ENCODE measurements at places on chromosomes 13 and 19.

GRCh38 chr19:43353606-43354304, at the start of gene CD177:
CD177 (plus strand) TSS chr19:43353686; CDS start chr19:43353715, 29 bp downstream.
- DNase-seq: no peak

DNA sequence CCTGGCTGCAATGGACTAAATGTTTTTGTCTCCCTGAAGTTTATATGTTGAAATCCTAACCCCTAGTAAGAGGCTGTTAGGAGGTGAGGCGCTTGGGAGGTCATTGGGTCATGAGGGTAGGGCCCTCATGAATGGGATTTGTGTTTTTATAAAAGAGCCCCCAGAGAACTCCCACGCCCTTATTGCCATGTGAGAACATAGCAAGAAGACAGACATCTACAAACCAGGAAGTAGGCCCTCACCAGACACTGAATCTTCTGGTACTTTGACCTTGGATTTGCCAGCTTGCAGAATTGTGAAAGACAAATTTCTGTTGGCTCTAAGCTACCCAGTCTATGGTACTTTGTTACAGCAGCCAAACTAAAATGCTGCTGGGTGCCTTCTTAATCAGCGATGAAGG, 96.1 kb upstream of the SPATA13 start:
- DNase-seq: no peak

DNA sequence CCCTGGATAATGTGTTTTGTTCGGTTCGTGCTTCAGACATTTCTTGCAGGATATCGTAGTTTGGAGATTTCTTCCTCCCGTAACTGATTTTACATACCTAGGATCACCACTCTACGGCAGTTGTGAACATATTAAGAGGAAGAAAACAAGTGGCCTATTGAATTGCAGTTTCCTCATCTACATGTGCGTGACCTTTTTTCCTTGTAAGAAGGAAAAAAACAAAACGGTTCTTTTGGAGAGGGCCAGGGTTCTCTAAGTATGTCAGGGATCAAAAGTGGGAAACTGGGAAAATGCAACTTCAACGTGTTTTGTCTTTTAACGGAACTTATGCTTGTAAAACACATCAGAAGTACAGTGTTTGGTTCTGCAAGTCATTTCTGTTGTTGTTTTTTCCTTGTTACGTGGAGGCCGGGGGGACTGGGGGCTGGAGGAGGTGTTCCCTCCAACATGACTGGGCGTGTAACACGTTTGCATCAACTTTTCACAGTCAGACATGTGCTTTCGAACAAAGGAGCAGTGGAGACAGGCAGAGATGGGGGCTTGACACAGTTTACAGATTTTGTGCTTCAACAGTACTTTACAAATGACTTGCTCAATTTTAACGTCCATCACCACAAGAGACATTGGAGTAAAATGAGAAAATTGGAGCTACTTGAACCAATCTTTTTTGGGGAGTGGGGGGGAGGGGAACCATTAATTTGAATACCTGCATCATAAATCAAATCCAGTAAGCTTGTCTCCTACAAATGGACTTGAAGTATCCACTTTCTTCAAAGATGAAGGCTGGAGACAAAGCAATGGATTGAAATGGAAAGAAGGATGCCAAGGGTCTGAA, 3.8 kb downstream of the ZC3H4 start:
- peak; percentile 92 for DNase-seq

GRCh38 chr19:51368366-51369282, at the start of gene CLDND2:
CLDND2 (minus strand) TSS chr19:51369003; CDS start chr19:51368577, 426 bp downstream.
- peak; percentile 78 for DNase-seq

- no peak for DNase-seq
Observed at GRCh38 chr13:96248103-96248502, 158.2 kb downstream of the HS6ST3 start.

DNA sequence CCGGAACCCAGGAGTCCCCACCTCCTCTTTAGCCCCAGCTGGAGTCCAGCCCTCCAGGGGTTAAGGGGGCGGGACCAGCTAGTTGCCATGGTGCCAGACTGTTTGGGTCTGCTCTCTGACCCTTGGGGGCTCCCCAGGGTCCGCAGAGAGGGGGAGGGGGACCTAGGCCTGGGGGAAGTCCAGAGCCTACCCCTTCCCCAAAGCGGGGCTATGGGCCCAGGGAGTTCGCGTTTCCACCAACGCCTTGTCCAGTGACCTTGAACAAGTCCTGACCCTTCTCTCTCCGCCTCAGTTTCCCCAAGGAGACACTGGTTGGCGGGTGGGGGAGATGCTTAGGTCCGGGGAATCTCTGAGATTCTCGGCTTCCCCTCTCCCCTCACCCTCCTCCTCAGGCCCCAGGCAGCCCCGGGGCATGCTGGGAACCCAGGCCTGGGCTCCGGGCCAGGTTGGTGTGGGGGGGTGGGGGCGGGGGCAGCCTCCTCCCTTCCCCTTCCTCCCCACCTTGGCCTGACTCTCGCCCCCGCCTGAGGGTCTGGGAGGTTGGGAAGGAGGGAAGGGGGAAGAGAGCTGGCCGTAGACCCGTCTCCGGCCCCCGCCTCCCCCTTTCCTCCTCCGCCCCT, 2.6 kb upstream of the SPACA6 start:
- DNase-seq: peak; percentile 56

GRCh38 chr13:81133066-81133465, 792.1 kb upstream of the SPRY2 start:
- no peak for DNase-seq

GRCh38 chr13:30848332-30849027, 57.6 kb upstream of the MEDAG start:
- no peak for DNase-seq

GRCh38 chr19:1045247-1045603, 5.3 kb downstream of the ABCA7 start:
- DNase-seq: peak; percentile 69

- DNase-seq: no peak
Observed at GRCh38 chr19:13972368-13973155, 20.3 kb downstream of the DCAF15 start.

DNA sequence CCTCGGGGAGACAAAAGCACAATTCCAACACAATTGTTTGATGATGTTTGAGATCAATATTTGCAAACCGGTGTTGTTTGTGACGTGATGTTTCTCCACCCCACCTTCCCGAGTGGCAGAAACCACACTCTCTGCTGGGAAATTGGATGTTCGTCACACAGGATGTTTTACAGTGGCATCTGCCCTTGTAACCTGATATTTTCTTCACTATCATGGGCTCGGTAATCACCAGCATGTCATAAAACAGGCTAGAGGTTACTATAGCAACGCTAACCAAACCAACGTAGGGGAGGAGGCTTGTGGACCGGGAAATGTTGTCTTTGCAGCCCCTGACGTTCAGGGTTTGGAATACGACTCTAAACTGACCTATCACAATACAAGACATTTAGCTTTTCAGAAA, 454.5 kb downstream of the IRS2 start:
- DNase-seq: no peak
